ENCODE measurements at places on chromosomes 6 and 20.
A peak's percentile ranks its signal among the peaks of the same experiment; 100 is the strongest.

- no peak for DNase-seq
These were observed 18.7 kb downstream of the TFEB start for GRCh38 chr6:41716516-41717391.

DNA sequence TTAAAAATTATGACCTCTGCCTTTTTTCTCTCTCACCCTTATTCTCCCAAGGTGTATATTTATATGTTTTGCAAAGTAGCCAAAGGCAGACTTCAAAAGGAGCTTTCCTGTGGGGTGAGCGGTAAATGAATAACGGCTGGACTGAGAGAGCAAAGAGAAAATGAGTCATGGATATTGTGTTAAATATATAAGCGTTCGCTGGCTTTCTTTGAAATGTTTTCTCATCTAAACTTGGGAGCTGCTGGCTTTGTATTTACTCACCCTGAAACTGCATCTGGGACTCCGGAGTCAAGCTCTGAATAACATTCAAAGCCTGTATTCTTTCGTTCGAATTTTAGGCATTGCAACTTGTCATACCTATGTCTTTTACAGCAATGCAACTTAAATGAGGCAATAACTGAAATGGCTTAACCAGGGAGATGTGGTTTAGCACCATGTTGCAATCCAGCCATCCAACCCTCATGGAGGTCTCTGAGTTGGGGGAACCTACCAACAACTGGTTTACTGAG, 32.0 kb downstream of the ATXN1 start:
- no peak for DNase-seq

GRCh38 chr6:169780571-169781091, 29.2 kb downstream of the ERMARD start:
- no peak for DNase-seq

DNA sequence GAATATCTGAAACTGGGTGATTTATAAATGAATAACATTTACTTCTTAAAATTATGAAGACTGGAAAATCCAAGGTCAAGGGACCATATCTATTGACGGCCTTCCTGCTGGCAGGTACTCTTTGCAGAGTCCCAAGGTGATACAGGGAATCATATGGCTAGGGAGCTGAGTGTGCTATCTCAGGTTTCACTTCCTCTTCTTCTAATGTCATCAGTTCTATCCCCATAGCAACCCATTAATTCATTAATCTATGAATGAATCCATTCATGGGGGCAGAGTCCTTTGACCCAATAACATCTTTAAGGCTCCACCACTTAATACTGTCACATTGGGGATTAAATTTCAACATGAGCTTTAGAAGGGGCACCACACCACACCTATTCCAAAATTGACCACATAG, 772.0 kb downstream of the HACE1 start:
- no peak for DNase-seq

- peak; percentile 80 for DNase-seq
These were observed 859 bp upstream of the TOMM6 start for GRCh38 chr6:41786451-41787218.

- DNase-seq = no peak
These were observed at the start of gene SLC52A3 for GRCh38 chr20:768426-768978. SLC52A3 (minus strand) TSS chr20:768500; CDS start chr20:765774, 2,726 bp downstream.

DNA sequence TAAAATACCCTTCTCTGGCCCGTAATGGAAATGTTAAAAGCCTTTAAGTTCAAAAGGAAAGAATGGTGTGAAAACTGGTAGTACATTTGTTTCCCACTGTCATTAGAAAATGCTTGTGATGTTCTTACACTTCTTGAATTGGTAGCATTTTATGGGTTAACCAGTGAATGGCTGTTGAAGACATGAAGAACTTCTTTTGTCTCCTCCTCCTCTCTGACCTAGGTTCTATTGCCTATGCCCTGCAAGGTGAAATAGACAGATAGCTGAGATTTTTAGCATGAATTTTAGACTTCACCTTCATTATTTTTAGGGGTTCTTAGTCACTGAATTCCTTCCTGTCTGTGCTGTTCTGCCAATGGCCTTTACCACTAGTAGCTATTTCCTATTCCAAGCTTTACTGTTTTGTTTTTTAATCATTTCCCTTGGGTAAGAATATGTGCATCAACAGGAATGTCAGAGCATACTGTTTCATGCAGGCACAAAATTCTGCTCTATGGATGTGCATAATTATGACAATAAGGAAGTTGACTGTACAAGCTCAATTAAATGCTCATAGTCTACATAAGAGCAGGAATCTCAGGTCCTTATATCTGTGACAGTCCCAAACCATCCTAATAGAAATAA, 4.9 kb downstream of the TNFAIP3 start:
- no peak for DNase-seq

GRCh38 chr20:20217621-20218020, 150.3 kb upstream of the INSM1 start:
- DNase-seq = no peak

DNA sequence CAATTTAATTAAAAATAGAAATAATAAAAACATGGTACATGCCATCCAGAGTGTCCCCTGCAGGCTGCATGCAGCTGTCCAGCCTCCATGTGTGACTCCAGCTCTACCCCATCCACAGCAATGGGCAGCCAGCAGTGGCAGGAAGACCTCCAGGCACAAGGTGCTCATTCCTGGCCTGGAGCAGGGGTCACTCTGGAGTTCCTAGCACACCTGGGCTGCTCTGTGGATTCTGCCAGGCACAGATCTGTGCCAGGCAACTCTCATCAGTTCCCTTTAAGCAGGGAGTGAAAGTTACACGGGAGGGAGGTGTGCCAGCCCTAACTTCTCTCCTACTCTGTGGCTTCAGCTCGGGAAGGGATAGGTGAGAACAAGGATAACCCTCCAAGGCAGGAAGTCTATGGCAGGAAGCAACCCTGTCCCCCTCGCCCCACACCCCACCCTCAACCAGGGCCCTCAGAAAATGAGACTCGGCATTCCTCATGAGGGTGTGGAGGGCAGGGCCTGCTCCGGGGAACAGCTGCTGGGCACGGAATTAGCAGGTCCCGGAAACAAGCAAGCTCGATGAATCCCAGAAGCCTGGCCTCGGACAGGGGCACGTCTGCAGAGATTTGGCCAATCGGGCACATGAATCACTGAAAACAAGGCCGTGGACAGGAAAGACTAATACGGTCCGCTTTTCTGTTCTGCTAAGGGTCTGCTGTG, 10.0 kb downstream of the JPH2 start:
- DNase-seq = no peak

GRCh38 chr20:46520976-46521579, 7.7 kb upstream of the ZNF334 start:
- no peak for DNase-seq

DNA sequence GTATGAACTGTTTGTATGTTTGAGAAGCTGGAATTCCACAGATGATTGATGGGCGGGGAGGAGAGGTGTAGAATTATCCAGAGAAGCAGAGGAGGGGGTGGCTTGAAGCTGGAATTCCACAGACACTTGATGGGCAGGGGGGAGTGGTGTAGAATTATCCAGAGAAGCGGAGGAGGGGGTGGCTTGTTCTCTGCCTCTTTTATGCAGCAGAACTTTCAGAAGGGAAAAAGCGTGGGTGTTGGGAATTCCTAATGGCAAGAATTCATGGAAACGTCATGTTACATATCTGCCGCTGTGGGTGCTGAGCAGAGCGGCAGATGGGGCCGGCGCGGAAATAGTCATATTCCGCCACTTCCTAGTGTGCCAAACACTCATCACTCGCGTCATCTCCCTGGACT, 167.9 kb upstream of the KCNG1 start:
- DNase-seq = no peak

DNA sequence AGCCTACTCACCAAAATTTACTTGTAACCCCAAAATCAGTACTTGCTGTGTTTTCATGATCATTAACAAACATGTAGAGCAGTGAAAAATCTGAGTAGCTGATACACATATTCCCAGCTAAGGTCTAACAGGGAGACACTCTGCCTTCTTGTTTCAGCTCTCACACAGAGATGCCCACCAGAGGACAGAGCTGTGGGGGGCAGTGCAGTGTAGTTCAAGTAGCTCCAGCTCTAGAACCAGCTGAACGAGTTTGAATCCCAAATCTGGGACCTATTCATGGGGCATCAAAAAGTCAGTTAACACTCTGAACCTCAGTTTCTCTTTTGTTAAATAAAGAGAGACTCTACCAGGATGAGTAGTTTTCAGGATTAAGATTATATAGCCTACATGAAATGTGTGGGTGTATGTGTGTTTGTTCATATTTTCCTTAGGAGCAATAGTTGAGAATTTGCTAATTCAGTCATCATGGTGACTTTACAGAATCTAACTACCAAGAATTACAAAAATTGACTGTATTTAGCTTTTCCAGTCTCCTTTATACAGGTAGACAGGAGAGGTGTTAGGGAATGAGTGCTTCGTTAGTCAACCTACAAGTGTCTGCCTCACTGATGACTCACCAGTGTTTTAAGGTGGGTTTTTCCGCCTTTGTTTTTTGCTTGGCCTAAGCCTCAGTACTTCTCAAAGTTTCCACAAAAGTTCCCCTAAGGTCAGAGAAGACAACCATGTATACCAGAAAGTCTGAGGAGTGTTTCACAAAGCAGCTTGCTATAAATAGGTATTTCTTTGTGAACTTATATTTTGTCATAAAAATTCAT, 164.0 kb upstream of the RUNX2 start:
- no peak for DNase-seq

- no peak for DNase-seq
These were observed 481.4 kb downstream of the MAFB start for GRCh38 chr20:40207655-40208054.

- no peak for DNase-seq
These were observed 952.6 kb upstream of the MAP3K7 start for GRCh38 chr6:91539456-91539855.

- DNase-seq = no peak
These were observed 76.4 kb downstream of the KIZ start for GRCh38 chr20:21202259-21202658.

DNA sequence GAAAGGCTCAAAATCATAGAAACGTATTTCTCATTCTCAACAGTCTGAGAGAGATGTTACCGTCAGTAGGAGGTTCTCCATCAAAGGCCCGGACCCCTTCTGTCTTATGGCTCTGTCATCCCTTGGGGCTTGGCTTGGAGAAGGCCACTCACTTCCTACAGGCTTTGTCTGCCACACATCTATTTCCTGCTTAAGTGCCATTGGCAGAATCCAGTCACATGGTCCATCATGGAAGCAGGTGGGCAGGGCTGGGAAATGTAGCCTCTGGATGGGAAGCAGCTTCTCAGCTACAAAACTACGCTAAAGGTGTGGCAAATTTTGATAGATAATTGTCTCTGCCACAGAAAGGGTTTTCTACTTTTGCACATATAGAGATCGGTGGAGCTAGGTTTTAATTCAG, 12.6 kb upstream of the ZFP64 start:
- no peak for DNase-seq

GRCh38 chr6:38415231-38416005, 224.3 kb downstream of the BTBD9 start:
- no peak for DNase-seq

DNA sequence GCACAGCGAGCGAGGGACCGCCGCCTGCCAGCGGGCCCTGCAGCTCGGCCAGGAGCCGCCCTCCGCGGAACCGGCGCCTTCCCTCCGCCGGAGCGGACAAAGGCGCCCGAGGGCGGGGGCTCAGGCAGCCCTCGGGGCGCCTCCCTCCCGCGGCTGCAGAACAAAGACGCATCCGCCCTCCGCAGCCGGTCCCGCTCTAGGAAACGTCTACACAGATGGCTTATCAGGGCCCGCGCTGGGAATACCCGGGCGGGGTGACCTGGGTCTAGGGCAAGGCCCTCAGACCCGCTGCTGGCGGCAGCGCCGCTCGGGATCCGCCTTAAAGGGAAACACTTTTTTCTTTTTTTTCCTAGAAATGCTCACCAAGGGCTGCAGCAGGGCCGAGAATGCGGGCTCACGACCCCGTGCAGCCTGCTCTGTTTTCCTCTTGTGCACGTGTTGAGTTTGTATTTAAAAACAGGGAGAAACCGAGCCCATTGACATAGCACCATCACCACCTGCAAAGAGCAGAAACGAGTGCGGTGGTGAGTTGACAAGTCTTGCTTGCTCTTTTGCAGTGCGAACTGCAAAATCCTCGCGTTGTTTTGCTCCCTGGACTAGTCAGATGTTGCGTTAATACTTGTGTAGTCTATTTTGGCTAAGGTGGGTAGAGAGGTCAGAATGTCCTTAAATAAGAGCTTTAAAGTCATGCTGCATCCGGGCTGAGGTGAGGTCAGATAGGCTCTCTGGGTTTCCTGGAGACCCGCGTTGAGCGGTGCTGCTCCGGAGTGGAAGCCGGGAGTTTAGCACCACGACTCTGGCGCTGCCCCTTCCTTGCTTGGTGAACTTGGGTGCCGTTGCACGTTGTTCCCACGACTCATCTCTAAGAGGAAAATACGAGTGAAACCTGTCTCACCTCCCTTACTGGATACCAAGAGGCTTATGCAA, 1.1 kb upstream of the RPS6KA2 start:
- DNase-seq = peak; percentile 20

- DNase-seq = no peak
These were observed 699 bp downstream of the PTPRT start for GRCh38 chr20:43188861-43189553.

DNA sequence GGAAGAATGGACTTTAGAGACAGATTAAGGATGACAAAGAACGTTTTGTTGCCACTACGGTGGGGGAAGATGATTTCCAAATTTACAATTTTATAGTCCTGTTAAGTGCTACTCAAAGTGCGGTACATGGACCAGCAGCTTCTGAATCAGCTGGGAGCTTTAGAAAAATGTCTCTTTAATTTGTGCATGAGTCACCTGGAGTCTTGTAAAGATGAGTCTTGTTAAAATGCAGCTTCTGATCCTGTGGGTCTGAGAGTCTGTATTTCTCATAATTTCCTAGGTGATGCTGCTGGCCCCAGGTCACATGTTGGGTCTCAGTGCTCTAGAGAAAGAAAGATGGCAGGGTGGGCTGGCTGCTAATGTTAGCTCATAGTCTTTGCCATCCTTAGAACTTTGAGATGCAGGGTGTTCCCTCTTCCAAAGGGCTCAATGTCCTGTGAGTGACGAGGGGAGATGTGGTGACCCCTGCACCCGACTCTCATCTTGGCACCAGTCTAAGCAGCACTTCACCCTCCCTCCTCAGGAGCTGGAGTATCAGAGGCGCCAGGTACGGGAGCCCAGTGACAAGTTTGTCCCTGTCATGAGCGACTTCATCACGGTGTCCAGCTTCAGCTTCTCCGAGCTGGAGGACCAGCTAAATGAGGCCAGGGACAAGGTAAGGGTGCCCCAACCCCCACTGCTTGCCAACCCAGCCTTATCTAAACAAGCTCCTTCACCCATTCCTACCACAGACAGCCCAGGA, 34.5 kb downstream of the MOCS1 start:
- no peak for DNase-seq

- DNase-seq = no peak
These were observed 303.9 kb upstream of the SGK1 start for GRCh38 chr6:134621858-134622257.

- no peak for DNase-seq
These were observed 157.2 kb downstream of the ZDHHC14 start for GRCh38 chr6:157538168-157538567.

GRCh38 chr20:1440024-1440423, 26.6 kb downstream of the NSFL1C start:
- no peak for DNase-seq
